Mesothelial cell of epicardium (in vitro differentiated cells): ENCODE measurements at places on chromosomes 11 and 22. TPM values are rescaled to one million over a fixed set of nuclear protein-coding genes. Genes with fewer than 3 reads are reported as not detected.

DNA sequence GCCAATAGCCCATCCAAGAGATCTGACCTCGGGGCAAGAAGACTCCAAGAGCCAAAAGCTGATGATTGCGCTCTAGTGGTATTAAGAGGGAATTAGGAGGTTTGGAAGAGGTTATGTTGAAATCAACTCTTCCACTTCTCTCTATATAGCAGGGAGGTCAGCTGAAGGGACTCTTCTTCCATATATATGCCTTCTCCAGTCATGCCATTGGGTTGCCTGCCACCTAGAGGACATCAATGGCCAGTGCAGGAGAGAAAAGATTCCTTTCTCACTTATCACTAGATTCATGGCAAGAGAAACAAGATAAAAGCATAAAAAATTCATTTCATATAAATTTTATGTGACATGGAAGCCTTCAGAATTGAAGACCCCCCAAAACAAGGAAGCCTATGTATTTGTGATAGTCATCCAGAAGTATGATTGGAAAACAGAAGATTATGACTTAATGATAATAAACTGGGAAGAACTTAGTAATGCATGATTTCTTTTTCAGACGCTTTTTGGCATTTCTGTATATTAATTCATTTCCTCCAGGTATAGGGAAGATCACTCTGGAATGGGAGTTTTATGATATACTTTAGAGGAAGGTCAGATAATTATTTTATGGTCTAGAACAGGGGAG is 435.1 kb upstream of the DDI1 start:
- peak; percentile 42 for DNase-seq

- DNase-seq: no peak
These were observed 75.1 kb upstream of the LUZP2 start for GRCh38 chr11:24421766-24422165.

GRCh38 chr22:19655399-19655798 is 58.9 kb upstream of the SEPTIN5 start:
- DNase-seq: no peak

KRTAP5-2 gene
- not detected in 3 replicates for total RNA-seq

F2 gene
- 0.18 TPM in 1 of 3 replicates, not detected in the others for total RNA-seq

- DNase-seq: no peak
These were observed 57.0 kb downstream of the BRD1 start for GRCh38 chr22:49770547-49771265.

GRCh38 chr11:121464352-121464946 is 11.7 kb upstream of the SORL1-AS1 start:
- no peak for DNase-seq

KCNJ1 gene
- total RNA-seq: not detected in 3 replicates

DNA sequence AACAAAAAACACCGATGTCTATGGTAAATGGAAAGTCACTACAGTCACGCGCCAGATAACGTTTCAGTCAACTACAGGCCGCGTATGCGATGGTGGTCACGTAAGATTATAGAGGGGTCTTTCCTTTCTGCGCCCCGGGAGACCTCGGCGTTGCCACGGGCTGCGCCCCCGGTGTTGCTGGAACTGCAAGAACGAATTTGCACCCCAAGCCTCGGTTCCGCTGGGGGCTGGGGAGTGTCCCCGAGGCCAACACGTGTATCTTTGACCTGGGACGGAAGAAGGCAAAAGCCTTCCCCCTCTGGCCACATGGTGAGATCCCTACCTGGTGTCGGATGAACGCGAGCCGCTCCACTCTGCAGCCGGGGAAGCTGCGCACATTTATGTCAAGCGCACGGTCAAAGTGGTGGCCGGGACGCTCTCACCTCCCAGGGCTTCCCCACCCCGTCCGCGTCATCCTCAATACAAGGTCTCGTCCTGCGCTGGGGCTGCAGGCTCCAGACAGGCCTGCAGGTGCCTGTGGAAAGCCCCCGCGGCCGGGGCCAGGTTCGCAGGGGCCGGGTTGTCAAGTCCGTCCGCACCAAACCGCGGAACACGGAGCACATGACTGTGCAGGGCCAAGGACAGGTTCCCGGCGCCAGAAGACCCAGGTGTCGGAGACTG is 29.3 kb upstream of the APLP2 start:
- DNase-seq: no peak

DNA sequence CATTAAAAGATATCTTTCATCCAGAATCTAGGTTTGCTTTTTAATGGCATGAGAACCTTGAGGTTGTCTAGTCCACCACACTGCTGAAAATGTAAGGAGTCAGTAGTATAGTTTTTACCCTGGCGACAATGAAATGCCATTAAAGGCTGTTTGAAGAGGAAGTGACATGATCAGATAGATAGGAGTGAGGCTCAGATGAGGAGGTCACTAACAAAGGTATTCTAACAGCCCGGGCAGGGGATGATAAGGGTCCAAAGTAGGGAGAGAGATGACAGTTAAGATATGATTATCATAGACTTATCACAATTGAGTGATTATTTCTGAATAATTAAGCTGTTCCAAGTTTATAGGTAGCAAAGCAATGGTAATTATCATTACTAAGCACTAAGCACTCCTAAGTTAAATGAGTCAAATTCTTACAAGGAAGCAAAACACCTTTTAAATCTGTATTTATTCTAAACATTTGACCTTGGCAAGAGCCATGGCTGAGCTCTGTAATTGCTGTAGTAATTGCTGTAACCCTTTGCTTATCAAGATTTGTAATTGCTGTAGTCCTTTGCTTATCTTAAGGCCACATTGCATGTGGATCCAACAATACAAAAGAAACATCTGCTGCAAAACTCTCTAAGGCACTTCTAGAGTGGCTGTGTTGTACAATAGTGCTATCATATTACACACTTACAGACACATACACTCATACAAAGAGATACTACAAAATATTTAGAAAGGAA is 92.6 kb downstream of the ENTHD1 start:
- DNase-seq: no peak

GRCh38 chr22:37456346-37456745 is 29.1 kb upstream of the ELFN2 start:
- DNase-seq: no peak

DNA sequence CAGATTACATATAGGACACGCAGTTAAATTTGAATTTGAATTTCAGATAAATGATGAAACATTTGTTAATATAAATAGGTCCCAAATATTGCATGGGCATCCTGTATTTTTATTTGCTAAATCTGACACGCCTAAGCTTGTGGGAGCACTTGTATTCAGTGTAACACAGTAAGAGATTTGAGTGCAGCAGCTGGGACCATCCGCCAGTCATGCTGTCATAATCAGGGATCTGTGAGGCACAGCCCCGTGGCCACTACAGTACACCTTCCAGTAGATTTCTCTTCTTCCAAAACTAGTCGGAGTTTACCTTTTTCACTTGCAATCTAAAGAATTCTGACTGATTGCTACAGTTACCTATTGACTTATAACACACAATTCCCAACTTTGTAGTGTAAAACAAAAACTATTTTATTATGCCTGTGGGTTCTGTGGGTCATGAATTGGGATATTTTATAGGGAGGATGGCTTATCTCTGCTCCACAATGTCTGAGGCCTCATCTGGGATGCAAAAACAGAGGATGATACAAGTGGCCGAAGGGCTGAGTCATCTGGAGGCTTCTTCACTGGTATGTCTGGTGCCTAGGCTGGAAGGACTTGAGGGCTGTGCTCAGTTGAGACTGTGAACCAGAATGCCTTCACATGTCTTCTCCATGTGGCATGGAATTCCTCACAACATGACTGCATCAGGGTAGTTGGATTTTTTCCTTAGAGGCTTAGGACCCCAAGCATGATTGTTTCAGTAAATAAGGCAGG is 74.1 kb downstream of the PRSS23 start:
- DNase-seq: no peak

- DNase-seq: no peak
These were observed 163.9 kb downstream of the TRIM29 start for GRCh38 chr11:119974051-119974450.

GRCh38 chr11:107769189-107769588 is 57.3 kb upstream of the SLN start:
- DNase-seq: no peak

THOC5 gene
- 44.8 to 59.6 TPM (median 47.8 TPM) in 3 replicates for total RNA-seq

DNA sequence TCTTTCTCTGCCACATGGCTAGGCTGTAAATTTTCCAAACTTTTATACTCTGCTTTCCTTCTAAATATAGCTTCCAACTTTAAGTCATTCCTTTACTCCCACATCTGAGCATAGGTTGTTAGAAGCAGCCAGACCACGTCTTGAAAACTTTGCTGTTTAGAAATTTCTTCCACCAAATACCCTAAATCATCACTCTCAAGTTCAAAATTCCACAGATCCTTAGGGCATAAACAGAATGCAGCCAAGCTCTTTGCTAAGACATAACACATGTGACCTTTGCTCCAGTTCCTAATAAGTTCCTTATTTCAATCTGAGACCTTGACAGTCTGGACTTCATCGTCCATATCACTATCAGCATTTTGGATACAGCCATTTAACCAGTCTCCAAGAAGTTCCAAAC is 749.9 kb downstream of the METTL15 start:
- no peak for DNase-seq

DNA sequence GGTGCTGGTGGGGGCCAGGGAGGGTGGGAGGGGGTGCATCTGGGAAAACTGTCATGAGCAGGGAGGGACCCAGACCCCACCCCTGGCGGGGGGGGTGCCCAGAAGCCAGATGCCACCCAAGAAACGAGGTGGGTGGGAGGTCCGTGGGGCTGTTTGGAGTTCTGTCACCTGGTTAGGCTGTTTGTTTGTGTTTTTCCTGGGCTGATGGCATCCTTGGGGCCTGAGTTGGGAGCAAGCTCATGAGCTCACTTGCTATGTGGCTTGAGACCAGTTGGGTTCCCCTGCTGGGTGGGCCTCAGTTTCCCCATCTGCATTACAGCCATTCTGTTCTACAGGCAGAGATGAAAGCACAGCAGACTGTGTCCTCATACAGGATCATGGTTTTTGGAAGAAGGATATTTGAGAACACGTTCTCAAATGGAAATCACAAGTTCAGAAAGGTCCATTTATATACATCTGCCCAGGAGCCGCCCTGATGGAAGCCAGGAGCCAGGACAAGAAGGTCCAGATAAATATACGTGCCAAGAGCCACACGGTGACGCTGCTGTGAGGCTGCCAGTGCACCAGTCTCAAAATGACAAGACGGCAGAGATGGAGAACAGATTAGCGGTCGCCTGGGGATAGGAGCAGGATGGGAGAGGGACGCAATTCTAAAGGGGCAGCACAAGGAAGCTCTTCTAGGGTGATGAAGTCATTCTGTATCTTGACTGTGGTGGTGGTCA is 312.9 kb downstream of the MN1 start:
- DNase-seq: no peak

GRCh38 chr22:18104566-18104965 is 6.0 kb upstream of the TUBA8 start:
- DNase-seq: no peak

GRCh38 chr11:7673724-7674434 is 579 bp upstream of the CYB5R2 start:
- peak; percentile 65 for DNase-seq

DNA sequence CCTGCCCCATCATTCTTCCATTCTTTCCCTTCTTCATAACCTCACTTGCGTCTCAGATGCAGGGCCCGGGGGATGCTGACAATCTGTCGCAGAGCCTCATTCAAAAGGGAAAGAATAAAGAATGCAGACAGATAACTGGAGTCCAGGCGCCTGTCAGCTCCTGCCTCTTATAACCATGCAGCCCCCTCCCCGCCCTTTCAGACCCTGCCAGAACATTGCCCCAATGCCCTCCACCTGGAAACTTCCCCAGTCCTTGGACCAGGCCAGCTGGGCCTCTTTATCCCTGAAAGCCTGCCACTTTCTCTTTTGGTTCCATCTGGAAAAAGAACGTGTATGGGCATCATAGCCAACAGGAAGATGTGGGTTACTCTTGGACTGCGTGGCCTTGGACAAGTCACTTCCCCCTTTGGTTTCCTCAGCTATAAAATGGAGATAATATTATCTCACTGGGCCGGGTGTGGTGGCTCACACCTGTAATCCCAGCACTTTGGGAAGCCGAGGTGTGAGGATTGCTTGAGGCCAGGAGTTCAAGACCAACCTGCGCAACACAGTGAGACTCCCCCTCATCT is 2.1 kb upstream of the TCF20 start:
- DNase-seq: no peak

KDM4D gene
- 2.0 to 2.6 TPM (median 2.2 TPM) in 3 replicates for total RNA-seq

PDGFD gene
- total RNA-seq: 28.0 to 32.2 TPM (median 29.1 TPM) in 3 replicates

GRCh38 chr11:39461066-39461465 is 1998.4 kb downstream of the LRRC4C start:
- no peak for DNase-seq

DNA sequence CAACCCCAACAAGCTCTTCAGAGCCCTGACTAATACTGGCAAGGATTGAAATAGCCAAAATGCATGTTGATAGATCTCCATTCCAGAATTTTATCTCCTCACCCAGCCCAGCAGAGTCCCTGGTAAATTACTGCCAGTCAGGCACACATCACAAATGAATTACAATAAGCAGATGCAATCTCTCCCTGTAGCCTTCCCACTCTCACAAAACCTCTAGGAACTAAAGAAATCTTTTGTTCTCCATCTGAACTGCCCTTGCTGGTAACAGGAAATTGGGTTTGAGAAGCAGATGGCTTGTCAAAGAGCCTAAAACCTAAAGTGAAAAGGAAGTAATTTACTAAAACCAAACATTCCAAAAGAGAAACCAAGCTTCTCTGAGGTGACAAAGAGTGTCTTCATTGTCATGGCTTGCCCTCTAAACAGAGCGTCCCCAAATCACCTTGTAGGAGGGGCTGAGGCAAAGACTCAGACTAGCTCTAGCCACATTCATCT is 59.5 kb downstream of the FAM168A start:
- DNase-seq: no peak

DNA sequence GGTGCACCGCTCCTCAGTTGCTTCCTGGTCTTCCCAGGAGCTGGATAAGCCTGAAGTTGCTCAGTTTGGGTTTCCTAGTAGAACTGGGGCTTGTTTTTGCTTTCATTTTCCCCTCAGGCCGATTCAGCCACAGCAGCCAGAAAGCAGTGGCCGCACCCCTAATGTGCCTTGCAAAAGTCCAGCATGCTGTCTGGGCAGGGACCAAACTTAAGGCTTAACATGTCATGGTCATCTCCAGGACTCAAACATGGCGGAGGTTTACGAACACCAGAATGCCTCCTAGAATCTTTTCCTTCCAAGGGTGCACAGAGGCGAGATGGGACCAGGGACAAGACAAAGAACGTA is 2.5 kb downstream of the GNG3 start:
- DNase-seq: no peak

RASL10A gene
- 2.5 to 3.8 TPM (median 3.1 TPM) in 3 replicates for total RNA-seq

OR8A1 gene
- not detected in 3 replicates for total RNA-seq

EIF3L gene
- 633 to 642 TPM (median 639 TPM) in 3 replicates for total RNA-seq

GRCh38 chr11:2929950-2930703 is 907 bp upstream of the PHLDA2 start:
- DNase-seq: no peak

DNA sequence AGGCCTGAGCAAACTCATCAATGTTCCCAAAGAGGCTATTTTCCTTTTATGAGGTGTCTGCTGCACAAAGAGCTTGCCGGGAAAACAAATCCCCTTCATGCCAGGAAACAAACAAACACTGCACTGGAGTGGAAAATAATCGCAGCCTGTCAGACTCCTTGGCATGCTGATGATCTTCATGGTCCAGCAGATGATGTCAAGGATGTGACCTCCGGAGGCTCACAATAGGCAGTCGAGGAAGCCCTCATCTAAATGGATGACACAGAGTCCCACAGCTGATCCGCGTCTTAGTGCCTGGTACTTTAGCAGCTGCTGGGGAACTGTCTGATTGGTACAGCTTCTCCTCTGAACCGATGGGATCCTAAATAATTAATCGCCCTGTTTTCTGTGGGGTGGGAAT is 187.6 kb downstream of the TENM4 start:
- no peak for DNase-seq

PRG3 gene
- not detected in 3 replicates for total RNA-seq

RGL4 gene
- total RNA-seq: 0.07 TPM in 1 of 3 replicates, not detected in the others

KIRREL3 gene
- 0.31 to 1.8 TPM (median 0.95 TPM) in 3 replicates for total RNA-seq
